ENCODE measurements at places on chromosomes 12 and 14.

DNA sequence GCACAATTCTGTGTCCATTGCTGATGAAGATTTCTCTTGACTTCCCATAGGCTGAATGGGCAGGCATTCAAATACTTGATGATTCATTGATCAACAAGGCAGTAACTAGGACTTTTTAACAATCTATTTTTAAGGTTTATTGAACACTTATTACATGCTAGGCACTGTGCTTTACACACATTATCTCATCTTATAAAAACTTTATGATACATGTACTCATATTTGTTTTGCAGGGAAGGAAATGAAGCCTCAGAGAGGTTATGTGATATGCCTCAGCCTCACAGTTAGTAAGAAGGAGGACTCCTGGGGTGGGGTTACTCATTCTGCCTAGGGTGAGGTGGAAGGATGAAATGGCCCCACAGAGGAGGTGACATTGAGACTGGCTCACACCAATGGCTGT is 12.9 kb upstream of the EMP1 start:
- DNase-seq = no peak

- no peak for DNase-seq
Measured at GRCh38 chr14:73167727-73168126, 31.4 kb downstream of the PSEN1 start.

- DNase-seq = no peak
Measured at GRCh38 chr14:75748336-75748735, 87.3 kb downstream of the TTLL5 start.

GRCh38 chr12:2291182-2291832 is 238.5 kb downstream of the CACNA1C start:
- no peak for DNase-seq

DNA sequence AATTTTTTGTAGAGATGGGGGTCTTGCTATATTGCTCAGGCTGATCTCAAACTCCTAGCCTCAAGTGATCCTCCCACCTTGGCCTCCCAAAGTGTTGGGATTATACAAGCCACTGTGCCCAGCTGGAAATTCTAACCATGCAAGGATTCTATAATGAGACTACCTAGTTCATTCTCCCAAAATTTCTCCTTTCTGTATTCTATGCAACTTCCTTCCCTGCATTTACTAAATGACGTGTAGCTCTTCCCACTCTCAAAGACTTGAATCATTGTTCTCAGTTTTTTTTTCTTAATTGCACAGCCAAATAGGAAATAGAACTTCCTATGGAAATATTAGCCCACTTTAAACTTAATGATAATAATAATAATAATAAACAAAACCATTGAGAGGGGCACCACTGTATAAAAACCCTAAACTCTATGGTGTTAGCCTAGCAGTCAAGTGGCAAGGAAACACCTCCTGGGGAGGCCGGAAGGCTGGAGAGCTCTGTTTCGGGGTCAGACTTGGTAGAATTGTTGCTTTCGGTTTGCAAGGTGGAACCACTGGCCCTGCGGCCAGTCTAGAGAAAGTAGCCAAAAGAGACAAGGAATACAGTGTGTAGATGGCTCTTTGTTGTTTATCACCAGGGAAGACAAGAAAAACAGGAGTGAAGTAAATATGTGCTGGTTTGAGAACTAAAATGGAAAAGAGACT is 40.0 kb upstream of the TESC start:
- DNase-seq = no peak

GRCh38 chr12:89250213-89250612 is 102.1 kb downstream of the DUSP6 start:
- no peak for DNase-seq

GRCh38 chr14:105165761-105166485 is 2.7 kb downstream of the JAG2 start:
- no peak for DNase-seq

- DNase-seq = no peak
Measured at GRCh38 chr14:30796707-30797106, 77.7 kb upstream of the COCH start.

- DNase-seq = no peak
Measured at GRCh38 chr12:124282287-124282686, 12.6 kb upstream of the RFLNA start.

GRCh38 chr14:60963761-60964160 is 17.1 kb downstream of the TRMT5 start:
- no peak for DNase-seq

DNA sequence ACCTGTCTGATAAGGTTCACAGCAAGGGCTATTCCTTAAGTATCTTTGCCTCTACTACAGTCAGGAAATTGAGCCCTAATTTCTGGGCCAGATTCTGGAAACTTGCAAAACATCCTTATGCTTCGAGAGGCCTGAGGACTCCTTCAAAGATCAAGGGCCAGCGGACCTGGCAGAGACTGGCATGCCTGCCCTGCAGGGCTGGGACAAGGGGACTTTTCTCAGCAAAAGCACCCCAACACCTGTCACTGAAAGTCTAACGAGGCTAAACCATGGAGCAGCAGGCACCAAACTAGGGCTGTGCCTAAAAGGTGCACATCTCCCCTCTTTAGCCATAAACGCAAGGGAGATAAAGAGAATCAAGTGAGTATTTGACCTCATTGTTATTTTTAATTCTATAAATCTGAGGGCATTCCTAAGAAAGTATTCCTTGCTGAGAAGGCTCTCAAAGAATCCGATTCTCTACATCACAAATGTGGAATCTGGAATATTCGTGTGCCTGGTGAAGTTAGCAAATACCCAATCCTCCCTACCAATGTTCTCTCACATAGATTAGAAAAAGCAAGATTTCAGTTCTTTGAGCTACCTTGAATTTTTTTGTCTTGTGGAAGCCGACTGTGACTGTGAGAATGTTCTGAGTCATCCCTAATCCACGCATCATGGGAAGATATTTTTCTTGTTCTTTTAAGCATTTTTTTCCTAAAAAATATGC is 328.2 kb upstream of the NOVA1 start:
- no peak for DNase-seq

DNA sequence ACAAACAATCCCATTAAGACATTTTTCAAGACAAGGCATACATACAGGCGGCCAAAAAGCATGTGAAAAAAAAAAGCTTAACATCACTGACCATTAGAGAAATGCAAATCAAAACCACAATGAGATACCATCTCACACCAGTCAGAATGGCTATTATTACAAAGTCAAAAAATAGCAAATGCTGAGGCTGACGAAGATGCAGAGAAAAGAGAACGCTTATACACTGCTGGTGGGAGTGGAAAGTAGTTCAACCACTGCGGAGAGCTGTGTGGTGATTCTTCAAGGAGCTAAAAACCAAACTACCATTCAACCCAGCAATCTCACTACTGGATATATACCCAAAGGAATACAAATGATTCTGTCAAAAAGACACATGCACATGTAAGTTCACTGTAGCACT is 216.7 kb downstream of the FOXG1 start:
- no peak for DNase-seq

GRCh38 chr14:67410313-67410712 is 1.7 kb downstream of the PLEK2 start:
- no peak for DNase-seq

- DNase-seq = no peak
Measured at GRCh38 chr12:124333724-124334123, 38.8 kb downstream of the RFLNA start.

GRCh38 chr12:4579305-4580102 is 17.5 kb downstream of the DYRK4 start:
- DNase-seq = no peak

DNA sequence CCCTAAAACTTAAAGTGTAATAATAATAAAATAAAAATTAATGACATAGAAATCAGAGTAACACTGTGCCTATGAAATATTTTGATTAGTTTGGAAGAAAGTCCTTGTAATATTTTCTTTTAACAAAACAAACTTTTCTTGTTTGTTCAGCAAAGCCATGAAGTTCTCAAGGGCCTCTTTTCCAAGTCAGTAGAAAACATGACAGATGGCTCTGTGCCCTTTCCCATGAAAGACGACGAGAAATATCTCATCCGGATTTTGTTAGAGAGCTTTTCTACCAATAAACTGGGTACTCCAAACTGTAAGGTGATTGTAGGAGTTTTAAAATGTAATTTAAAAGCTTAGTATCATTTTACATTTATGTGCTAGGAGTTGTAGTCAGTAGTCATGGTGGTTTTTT is 54.5 kb upstream of the ASPG start:
- DNase-seq = no peak

DNA sequence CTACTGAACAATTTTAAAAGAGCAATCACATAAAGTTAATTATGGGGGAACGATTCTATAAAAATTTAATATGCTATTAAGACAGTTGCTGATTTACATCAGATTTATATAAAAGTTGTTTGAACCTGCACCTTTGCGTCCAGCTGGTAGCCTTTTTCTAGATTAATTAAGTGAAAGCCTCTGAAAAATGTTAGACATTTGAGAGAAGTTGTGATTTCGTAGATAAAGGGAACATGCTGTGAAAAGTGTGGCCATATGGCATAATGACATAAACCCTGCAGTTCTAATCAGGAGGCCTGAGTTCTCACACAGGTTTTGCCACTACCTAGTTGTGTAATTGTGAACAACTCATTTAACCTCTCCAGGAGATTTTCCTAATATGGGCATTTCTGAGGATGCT is 187.2 kb downstream of the TMTC2 start:
- DNase-seq = peak; percentile 77

- DNase-seq = no peak
Measured at GRCh38 chr12:16056910-16057309, 145.8 kb downstream of the DERA start.

DNA sequence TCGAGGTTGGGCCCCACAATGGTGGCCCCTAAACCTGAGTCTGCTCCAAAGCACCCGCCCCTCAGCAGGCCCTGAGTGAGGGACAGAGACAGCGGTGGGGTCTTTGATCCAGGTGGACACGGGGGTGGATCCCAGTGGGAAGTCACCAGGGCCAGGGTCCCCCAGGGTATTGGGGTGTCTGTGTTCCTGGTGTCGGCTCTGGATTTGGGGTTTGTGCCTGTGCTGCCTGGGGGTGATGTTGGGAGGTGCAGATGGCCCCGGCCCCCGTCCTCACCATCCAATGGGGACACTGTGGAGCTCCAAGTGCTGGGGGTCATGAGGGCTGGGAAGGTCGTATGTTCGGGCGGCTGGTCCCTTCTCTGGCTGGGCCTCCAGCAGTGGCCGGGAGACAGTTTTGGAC is 354.2 kb downstream of the TMEM121 start:
- DNase-seq = no peak

DNA sequence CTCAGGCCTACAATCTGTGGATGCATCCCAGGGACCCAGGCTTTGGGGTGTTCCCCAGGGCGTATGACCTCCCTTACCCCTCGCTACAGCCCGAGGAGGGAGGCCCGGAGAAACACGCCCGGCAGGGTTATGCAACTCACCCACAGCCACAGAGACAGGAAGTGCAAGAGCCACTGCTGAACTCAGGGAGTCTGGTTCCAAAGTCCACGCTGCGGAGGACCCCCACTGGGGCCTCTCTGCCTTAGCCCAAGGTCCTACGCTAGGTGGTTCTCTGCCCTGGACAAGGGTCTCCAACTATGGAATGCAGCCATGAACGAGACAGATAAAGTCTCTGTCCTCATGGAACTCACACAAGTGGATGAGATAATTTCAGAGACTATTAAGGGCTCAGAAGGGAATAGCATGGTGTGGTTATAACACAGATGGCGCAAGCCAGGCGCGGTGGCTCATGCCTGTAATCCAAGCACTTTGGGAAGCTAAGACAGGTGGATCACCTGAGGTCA is 11.3 kb downstream of the SCARB1 start:
- no peak for DNase-seq

DNA sequence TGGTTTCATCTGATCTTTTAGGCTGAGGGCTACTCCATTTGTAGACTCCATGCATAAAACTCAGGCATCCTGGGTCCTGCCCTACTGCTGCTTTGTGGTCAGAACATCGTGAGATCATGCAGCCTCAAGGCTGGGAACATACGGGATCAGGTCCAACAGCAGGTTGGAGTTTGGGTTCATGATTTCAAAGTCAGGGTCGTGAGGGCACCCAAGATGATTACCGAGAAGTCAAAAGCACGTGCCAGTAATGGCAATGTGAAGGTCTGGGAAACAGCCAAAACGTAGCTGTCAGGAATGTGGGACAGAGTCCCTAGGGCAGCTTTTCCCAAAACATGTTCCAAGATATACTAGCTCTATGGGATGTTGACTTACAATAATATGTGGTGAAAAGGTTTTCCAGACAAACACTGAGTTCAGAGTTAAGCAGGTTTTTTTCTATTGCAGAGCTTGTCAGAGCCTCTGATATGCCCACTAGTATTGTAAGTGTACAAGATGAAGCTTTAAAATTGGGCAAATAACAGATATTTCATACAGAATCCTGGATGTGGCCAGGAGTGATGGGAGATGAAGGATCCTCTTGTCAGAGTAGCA is 130.3 kb upstream of the DNM1L start:
- no peak for DNase-seq

DNA sequence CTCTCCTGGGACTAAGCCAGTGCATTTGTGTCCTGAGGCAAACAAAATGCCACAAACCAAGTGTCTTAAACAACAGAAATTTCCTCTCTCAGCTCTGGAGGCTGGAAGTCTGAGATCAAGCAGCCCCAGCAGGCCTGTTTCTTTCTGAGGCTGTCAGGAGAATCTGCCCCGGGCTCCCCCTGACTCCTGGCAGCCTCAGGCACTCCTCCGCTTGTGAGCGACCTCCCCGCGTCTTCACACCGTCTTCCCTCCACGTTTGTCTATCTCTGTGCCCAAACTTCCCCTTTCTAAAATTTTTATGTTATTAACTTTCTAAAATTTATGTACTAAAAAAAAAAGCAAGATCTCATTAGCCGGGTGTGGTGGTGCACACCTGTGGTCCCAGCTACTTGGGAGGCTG is 59.7 kb downstream of the RIMBP2 start:
- DNase-seq = no peak

GRCh38 chr12:46723629-46724419 is 102.0 kb downstream of the SLC38A4 start:
- no peak for DNase-seq

DNA sequence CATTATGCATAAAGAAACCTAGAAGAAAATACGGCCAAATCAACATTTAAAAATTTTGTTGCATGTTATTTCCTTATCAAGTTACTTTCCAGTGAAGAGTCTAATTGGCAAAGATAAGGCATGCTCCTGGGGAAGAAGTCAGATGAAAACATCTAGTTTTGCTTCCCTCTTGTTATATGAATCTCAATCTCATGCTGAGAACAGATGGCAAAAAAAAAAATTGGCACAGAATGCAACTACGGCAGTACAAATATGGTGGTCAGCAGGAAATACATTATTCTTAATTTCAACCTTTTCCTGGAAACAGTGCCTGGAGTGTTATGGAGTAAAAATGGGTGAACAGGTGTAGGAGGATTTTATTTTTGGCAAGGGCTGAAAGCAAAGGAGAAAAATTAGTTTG is 32.8 kb downstream of the HECTD4 start:
- peak; percentile 83 for DNase-seq
